ENCODE measurements at places on chromosomes 4 and X.

DNA sequence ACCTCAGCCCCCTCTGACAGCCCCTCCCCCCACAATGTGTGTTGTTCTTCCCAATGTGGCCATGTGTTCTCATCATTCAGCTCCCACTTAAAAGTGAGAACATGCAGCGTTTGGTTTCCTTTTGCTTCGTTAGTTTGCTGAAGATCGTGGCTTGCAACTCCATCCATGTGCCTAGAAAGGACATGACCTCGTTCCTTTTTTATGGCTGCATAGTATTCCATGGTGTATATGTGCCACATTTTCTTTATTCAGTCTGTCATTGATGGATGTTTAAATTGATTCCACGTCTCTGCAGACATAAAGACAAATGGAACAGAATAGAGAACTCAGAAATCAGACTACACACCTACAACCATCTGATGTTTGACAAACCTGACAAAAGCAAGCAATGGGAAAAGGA, 46.0 kb downstream of the ARX start:
- DNase-seq = no peak

DNA sequence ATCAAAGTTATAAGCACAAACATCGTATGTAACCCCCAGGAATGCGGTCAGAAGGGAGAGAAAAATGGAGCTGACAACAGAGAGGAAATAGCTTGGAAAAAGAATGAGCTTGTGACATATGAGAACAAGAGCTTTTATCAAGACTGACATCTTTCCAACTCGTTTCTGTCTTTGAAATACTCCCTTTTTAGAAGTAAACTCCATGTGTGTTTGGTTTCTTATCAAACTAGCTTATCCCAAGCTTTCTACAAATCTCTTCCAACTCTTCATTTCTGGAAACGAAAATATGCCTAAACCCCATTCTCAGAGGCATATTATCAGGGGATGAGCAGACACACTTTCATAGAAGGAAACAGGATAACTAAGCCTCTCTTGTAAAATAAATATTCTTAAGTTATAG, 235.4 kb downstream of the NAF1 start:
- DNase-seq = no peak

DNA sequence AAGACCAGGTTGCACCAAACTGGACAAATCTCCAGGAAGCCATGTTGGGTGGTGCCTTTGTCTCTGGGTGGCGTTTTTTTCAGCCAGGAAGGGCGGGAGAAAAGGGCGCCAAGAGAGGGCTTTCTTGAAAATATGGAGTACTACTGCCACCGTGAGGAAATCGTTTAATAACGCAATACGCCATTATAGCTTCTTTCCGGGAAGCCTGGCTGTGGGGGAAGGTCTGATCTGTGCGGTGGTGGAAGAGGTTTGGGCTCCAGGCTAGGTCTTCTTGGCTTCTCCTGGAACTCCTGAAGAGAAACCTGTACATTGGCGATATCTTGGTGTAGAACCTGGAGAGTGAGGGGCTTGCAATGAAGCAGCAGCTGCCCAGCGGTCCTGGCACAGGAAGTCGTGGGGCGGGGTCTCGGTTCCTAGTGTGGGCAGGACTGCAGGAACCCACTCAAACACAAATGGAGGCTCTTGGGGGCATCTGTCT, 202.7 kb downstream of the OR13H1 start:
- no peak for DNase-seq

GRCh38 chrX:57817302-57817701, 93.0 kb downstream of the ZXDA start:
- no peak for DNase-seq

DNA sequence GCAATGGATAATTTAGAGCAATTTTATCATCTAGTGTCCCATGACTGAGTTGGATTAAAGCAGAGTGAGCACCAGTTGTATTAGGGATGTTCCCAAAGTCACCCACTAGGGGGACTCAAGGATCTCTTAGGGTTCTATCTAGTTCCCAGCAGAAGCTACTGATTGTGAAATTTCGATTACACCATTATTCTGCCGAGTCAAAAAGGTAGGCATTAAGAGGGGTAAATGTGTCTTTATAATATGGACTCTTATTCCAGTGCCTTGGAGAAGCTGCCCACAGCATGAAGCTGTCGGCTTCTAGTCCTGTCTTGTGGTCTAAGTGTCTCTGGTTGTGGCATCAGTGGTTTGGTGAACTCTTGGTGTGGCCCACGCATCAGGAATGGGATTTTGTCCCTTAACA, 53.3 kb downstream of the RGS12 start:
- peak; percentile 59 for DNase-seq

GRCh38 chr4:69787879-69788278, 27.5 kb upstream of the SULT1B1 start:
- no peak for DNase-seq

GRCh38 chrX:110748256-110748806, 47.3 kb downstream of the CHRDL1 start:
- DNase-seq = no peak

DNA sequence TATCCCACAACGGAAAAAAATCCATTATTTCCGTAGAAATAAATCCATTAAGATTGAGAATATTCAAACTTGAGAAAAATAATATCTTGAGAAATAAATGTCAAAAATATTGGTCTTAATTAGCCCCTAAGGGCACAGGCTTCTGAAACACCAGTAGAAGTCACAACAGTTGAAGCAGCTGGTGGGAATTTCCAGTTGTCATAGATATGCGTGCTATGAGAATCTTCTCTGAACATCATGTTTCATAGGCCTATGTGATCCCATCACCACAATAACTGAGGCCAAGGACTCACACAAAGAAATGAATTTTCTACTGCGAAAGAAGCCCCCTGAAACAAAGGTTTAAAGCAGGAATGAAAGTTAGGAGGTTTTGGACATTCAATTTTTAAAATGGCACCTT, 292.0 kb downstream of the DTHD1 start:
- no peak for DNase-seq

GRCh38 chrX:103878466-103879122, 46.5 kb upstream of the RAB9B start:
- DNase-seq = no peak

- no peak for DNase-seq
These were observed 76.8 kb upstream of the RAB40AL start for GRCh38 chrX:102860235-102860634.

GRCh38 chrX:17475449-17476217, 100.6 kb downstream of the NHS start:
- DNase-seq = no peak

- DNase-seq = no peak
These were observed 32.5 kb downstream of the COX18 start for GRCh38 chr4:73037057-73037456.

GRCh38 chr4:170729236-170729635, 639.5 kb upstream of the AADAT start:
- no peak for DNase-seq

GRCh38 chr4:152531479-152531878, 4.4 kb downstream of the FBXW7 start:
- no peak for DNase-seq

DNA sequence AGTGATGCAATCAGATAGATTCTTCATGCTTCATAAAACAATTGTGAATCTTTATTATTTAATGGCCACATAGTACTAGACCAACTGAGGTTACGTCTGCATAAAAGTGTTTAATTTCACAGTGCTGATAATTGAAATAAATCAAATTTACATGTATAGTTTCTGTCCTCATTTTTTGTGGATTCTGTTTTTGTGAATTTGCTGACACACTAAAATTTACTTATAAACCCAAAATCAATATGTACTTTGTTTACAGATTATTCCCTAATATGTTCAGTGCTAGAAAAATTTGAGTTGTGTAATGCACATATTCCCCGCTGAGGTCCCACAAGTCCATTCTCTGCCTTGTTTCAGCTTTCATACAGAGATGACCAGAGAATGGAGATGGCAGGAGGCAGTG, 759.8 kb downstream of the CENPC start:
- no peak for DNase-seq

- no peak for DNase-seq
These were observed 431.4 kb downstream of the GRID2 start for GRCh38 chr4:92735025-92735665.

DNA sequence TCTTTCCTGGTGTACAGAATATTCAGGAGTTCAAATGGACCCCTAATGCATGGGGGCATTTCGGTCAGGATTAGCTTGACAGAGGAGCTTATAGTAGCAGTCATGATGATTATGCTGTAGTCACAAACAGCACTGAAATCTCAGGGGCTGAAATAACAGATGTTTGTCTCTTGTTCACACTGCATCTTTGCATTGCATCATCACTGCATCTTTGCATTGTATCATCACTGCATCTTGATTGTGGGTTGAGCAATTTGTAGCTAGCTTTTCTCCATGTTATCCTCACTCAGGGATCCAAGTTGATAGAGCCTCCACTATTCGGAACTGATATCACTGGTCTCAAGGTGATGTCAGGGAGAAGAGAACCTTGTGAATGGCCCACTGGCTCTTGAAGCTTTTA, 160.9 kb downstream of the GATB start:
- no peak for DNase-seq

DNA sequence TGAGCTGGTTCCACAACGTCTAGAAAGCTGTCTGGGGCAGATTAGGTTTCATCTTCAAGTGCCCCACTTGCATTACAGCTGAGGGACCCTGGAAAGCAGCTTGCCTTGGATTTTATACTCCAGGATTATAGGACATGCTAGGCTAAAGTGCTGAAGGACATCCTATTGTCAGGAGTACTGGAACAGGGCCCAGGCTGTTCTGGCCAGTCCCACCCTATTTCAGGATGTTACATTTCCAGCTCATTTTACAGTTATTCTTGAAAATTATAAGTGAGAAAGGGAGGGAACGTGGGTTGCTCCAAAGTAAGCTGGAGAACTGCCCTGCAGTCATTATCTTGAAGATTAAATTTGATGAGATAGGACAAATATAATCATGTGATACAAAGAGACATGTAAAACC, 71.0 kb upstream of the UGT8 start:
- DNase-seq = no peak

- DNase-seq = no peak
These were observed 2.2 kb downstream of the NHS start for GRCh38 chrX:17377091-17377717.

DNA sequence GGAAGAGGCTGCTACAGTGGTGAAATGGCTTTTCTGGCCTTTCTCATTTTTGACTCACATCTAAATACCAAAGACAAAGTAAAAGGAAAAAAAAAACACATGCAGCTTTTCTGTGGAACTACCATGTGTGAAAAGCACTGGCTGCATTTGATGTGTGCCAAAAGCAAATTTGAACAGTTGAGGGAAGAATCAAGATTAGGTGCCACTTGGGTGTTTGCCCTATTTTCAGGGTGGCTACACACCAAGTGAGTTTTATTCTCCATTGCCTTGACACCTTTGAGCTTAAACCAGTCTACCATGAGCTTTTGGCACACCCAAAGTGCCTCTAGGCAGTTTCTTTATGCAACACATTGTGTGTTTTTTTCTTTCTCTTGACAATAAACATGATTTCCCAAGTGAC, 423.9 kb downstream of the FAM133A start:
- no peak for DNase-seq

- DNase-seq = no peak
These were observed 261.5 kb downstream of the GPC3 start for GRCh38 chrX:133723930-133724329.

DNA sequence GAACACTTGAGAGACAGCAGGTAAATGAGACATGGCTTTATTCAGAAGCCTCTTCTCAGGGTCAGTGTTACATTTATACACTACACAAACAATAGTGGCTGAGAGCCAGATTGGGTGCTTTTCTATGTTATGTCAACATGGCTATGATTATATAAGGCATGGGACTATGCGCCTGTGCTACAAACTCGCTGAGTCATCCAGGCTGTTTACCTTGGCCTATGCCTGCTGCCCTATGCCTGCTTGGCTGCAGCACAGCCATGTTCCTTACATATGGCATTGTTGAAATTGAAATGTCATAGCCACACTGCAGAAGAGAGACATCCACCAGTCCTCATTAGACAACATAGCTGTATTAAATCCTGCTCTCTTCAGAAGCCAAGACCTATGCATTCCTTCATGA, 236.3 kb upstream of the NWD2 start:
- DNase-seq = no peak

DNA sequence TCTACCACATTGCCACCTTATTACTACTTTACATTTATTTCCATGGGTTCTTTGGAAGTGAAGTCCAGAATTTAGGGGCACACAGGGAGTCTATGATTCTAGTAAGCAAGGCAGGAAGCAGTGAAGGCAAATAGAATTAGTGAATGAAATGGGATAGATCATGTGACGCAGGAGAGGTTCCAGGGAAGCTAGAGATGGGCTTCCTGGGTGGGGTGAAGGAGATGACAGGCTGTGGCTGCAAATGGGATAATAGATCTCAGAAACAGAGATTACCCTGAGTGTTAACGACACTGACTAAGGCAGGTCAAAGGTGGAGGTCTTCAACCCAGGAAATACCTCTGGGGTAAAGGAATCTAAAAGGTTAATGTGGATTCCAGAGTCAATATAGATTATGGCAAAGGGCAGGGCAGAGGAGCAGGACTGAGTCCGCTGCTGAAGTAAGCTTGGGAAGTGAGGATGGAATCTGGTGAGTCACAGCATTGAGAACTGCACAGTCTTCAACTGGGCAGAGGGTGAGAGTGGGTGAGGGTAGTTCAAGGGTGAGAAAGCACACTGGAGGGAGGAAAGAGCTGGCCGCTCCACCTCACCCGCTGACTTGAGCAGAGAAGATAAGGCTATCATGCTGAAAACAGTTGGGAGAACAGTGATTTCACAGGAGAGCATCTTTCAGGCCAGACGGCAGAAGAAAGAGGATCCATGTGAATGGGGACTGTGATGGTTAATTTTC, 70.8 kb downstream of the ANXA3 start:
- DNase-seq = no peak

GRCh38 chrX:66410806-66411205, 228.1 kb downstream of the EDA2R start:
- no peak for DNase-seq

DNA sequence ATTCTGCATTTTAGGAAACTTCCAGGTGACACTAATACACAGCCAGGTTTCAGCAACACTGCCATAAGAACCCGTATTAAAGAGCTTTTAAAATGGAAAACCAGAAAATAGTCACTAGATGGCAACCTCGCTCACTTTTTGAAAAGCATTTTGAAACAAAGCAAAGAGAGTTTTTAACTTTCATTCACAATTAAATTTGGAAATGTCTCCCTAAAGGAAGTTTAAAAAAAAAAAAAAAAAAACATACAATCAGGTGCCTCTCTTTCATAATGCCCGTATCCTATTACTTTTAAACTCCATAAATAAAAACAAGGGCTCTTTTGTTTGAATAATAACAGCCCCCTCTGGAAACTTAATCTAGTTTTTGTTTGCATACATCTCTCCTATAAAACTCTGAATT, 20.3 kb downstream of the MEPE start:
- no peak for DNase-seq

- no peak for DNase-seq
These were observed 1.2 kb downstream of the ARHGAP6 start for GRCh38 chrX:11664211-11665167.

DNA sequence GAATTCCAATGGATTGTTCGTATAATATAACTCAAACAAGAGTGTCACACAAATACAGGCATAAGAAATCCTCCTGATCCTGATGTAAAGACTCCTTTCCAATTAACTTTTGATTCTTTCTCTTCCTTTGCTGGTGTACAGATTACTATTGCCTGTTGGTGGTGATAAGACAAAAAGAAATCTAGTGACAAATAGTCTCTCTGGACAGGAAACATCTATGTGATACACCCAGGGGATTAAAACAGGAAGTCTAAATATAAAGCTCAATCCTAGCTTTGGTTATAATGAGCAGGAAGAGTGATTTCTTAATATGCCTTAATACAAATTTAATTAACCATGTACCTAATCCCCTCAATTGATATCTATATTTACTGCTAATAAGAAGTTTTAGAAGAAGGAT, 45.1 kb downstream of the ARHGEF6 start:
- no peak for DNase-seq

GRCh38 chr4:123166023-123166422, 230.6 kb upstream of the SPRY1 start:
- no peak for DNase-seq
